Activated CD4-positive, alpha-beta memory T cell treated with anti-CD3 and anti-CD28 coated beads for 36 hours (primary cell): ENCODE measurements at places on chromosomes 2 and 18. TPM values are rescaled to one million over a fixed set of nuclear protein-coding genes. Genes with fewer than 3 reads are reported as not detected.

Gene WDR7
- 18.0 TPM for total RNA-seq

DNA sequence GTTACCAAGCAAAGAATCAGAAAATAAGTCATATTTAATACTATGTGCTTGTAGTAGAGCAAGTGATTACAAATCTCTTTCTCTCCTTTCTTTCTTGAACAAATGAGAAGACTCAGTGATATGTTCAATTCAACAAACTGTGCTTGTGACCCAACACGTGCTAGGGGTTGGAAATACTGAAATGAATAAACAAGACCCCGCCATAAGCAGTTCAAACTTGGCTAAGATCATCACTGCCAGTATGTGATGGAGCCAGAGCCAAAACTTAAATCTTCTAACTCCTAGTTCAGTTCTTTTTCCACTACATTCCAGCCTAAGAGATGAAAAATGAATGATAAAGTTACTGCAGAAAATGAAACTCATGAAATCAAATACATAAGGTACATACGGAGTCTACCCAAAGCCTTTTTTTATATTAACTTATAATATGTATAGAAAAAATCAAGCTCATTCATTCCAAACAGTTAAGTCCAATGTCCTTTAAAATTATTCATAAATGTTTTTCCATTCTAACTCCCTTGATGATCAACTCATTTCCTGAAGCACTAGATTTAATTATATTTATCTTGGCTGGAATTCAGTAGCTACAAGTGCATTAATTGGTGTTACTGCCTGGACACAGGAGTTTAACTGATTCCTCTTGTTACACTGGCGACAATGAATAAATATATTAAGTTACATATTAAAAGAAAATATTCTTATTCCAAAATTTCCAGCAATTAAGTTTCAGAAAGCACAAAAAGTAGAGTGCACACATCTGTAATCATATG lies 36.0 kb downstream of the GALNT3 start:
- DNase-seq = no peak

DNA sequence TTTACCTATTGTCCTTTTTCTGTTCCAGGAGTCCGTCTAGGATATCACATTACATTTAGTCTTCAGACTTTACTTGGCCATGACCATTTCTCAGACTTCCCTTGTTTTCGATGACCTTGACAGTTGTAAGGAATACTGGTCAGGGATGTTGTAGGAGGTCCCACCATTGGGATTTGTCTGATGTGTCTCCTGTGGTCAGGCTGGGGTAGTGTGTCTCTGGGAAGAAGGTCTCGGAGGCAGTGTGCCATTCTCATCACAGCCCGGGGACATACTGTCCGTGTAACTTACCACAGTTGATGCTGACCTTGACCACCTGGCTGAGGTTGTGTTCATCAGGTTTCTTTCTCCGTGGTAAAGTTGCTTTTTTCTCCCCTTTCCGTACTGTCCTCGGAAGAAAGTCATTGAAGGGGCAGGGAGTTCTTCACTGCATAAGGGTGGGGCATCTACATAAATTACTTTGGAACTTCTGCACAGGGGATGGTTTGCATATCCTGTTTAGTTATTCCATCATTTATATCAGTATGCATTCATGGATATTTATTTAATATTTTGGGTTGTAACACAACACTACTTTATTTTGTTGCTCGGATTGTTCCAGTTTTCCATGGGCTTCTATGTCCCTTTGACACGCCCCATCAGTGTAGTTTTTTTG lies 41.2 kb downstream of the ZNF532 start:
- DNase-seq = no peak

Gene SERPINB12
- total RNA-seq = not detected

GRCh38 chr18:49476664-49477411 lies 10.2 kb downstream of the C18orf32 start:
- no peak for DNase-seq

DNA sequence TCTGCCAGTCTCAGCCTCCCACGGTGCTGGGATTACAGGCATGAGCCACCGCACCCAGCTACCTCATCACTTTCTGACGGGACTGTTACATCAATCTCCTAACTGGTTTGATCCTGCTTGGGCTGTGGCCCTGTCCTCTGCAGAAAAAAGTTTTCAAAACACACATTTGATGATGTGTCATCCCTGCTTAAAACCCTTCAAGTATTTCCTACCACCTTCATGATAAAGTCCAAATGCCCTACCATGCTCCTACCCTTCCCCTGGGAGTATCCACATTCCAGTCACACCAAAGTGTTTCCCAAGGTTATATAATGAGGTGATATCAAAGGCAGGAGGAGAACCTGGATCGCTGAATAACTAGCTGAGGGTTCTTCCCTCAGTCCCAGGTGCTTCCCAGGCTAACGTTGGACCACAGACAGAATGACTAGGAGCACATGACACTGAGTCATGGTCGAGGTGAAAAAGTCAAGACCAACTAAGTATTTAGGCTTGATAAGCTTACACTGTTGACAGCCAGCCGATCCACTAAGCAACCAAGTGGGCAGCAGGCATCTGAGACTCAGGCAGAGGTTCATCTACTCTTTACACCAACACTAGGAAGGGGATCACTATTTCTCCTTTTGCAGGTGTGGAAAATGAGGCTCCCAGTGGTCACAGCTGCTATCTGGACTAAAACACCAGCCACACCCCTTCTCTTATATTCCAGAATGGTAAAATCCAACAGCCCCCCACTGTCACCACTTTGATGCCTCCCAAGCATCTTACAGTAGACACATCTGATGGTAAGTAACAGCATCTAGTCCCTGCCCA lies 31.8 kb downstream of the CYRIA start:
- no peak for DNase-seq

Gene DNAH6
- total RNA-seq = 0.33 TPM

DNA sequence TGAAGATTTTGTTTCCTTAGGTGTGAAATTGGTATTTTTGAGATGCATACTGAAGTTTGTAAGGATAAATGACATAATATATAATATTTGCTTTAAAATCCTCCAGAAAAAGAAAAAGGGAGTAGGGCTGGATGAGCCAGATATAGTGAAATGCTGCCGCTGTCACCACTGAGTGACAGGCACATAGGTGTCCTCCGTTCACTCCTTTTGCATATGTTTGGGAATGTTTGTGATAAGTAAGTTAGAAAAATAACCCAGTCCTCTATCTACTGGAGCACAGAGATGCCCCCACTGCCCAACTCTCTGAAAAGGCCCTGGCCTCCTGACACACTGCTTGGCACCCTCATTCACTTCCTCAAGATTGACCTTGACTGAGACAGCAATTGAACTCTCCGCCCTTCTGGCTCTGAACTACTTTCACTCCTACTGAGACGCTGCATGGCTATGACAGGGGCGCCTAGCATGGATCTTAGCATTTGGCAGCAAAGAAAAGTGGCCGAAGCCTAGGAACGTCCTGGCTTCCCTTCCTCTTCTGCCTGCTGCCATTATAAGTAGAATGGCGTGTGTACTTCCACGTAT lies 10.1 kb downstream of the ID2 start:
- no peak for DNase-seq

DNA sequence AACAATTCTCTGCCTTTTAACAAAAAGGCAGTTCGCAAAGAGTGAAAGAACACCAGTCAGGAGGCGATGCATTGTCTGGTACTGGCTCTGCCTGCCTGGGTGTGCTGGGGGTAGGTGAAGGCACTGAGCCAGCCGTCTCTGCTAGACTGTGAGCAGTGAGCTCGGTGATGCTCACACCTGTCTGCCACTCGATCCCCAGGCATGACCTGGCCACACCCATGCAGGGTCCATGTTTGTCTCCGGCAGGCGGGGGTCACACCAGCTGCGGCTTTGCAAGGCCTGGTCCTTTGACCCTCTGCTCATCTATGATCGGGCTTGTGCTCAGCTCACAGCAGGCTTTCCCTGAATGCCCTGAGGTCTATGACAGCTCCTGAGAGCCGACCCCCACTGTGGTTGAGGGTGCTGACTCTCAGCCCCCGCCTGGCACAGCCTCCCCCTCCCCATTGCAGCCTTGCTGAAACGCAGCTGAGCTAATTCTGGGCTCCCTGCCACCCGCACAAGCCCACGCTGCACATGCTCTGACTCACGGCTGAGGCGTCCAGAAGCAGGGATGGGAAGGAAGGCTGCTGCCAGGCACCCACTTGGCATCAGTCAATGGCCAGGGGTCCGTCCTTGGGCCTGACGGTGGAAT lies 23.7 kb downstream of the CRACDL start:
- no peak for DNase-seq

GRCh38 chr18:70671889-70672565 lies 383.2 kb downstream of the SOCS6 start:
- DNase-seq = peak; percentile 22
